ENCODE measurements at places on chromosomes 5 and 9.

DNA sequence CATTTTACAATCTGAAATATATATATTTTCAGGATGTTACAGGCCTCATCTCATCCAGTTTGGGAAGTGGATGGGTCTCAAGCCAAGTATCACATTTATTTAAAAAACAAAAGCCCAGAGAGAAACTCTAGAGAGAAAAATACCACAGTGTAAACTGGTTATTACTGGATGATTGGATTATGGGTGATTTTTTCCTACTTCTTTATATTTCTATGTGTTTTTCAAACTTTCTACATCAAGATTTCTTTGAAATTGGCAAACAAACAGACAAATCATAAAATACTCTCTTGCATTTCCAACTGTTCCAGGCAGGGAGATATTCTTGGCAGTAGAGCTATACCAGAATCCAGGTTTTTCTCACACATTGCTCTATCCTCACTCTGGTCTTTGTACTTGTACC is 116.0 kb upstream of the SMIM23 start:
- DNase-seq: no peak

- DNase-seq: no peak
Measured at GRCh38 chr9:77910194-77910621, 121.4 kb downstream of the GNAQ start.

DNA sequence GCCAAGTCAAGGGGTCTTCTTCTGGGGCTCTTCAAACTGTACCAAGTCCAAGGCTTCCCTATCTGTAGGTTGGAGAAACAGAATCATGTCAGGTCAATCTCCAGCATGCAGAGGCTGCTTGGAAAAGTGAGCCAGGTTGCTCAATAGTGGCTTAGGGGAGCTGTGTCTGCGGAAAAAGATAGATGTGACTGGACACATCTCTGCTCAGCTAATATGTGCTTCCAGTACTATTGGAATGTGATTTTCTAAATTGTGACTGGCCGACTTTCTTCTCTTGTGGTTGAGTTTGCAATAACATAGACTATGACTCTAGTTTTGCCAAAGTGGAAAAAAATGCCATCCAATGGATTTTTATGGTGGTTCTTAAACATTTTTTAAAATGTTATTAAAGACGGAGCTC is 136.7 kb downstream of the BOD1 start:
- DNase-seq: no peak

DNA sequence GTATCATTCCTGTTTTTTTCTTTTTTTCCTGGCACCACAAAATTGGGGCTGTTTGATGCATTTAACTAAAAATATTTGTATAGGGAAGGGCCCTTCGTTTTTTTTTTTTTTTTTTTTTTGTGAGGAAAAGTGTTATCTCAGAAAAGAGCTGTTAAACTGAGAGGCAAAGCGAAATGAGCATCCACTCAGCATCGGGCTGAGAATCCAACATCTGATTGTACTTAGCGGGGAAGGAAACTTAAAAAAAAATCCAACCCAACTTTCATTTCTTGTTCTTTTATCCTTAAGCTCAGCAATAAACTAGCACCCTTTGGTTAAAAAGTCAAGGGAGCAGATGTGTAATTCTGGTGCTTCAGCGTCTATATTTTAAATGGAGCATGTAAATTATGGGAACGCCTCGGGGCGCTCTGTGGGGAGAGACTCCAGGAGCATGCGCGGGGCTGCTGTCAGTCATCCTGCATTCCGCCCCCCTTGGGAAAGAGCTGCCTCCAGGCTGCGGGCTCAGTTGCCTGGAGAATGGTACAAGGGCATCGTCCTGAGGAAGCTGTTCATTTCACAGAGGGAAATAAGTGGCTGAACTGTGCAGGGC is 33.3 kb downstream of the DMRT2 start:
- no peak for DNase-seq

DNA sequence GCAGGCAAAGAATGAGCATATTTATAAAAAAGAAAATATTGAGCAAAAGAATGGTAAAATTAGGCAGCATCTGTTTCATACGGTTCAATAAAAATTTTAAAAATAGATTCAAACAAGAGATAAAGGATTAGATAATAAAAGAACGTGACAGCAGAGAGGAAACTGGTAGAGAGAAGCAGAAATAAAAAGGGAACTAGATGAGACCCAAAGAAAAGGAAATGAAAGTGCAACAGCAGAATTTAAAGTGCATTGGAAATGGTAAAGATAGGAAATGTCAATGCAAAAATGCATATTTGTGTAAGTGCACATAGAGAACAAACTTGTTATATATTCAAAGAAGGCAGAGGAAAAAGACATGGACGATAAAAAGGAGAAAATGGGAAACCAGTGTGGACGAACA is 70.2 kb downstream of the SUSD1 start:
- no peak for DNase-seq

DNA sequence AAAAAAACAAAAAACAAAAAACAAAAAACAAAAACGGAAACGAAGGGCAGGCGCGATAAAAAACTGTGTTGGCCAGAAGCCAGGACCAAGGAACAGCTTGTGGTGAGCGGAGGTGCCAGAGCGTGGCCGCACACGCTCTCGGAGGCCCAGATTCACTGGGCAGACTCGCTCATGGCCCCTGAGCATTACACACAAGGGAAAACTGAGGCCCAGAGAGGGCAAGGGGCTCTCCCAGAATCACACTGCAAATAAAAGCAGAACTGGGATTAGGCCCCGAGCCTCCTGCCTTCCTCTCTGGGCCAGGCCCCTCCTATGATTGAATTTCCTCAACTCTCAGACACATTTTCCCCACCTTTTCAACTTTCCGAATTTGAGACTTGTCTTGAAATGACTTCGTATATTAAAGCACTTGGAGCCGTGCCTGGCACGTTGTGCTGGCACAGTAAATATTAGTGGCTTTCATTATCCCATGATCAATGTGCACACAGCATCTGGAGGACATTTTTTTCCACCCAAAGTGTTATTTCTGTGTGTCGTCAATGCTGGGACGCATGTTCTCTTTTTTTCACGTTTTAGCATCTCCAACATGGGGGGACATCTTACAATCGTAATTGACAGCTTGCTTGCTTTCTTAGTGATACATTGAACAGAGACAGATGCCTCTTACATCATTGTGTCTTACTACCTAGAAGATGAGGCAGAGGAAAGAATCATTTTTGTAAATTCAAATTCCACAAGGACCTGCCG is 7.4 kb downstream of the FIBCD1 start:
- DNase-seq: no peak

GRCh38 chr5:158270996-158271554 is 412.1 kb upstream of the CLINT1 start:
- no peak for DNase-seq

DNA sequence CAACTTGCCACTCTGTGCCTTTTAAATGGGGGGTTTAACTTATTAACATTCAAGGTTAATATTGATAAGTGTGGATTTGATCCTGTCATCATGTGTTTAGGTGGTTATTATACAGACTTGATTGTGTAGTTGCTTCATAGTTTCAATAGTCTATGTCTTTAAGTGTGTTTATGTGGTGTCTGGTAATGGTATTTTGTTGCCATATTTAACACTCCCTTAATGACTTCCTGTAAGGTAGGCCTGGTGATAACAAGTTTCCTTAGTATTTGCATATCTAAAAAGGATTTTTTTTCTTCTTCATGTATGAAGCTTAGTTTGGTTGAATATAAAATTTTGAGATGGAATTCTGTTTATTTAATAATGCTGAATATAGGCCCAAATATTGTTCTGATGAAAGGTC is 506.0 kb upstream of the ZNF462 start:
- DNase-seq: no peak

- DNase-seq: no peak
Measured at GRCh38 chr5:45274241-45274640, 421.9 kb downstream of the HCN1 start.

- peak; percentile 85 for DNase-seq
Measured at GRCh38 chr9:8760000-8760767, 960.6 kb upstream of the DMAC1 start.

GRCh38 chr9:6029604-6030274 is 14.3 kb upstream of the RANBP6 start:
- no peak for DNase-seq

- no peak for DNase-seq
Measured at GRCh38 chr5:144788046-144788445, 617.4 kb downstream of the KCTD16 start.

DNA sequence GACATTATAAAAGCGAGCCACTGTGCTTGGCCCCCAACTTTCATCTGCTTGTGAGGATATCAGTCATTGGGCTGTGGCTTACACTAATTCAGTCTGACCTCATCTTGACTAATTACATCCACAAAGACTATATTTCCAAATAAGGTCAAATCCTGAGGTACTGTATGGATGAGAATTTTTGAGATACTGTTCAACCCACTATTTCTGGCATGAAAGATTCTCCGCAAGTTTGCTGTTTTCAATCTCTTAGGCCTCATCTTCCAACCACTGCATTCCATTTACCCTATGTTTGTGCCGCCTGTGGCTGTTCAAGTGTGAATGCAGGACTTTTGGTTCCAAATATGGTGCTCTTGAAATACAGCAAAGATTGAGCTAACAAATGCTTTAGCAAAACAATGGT is 400.9 kb upstream of the SGCD start:
- DNase-seq: no peak

DNA sequence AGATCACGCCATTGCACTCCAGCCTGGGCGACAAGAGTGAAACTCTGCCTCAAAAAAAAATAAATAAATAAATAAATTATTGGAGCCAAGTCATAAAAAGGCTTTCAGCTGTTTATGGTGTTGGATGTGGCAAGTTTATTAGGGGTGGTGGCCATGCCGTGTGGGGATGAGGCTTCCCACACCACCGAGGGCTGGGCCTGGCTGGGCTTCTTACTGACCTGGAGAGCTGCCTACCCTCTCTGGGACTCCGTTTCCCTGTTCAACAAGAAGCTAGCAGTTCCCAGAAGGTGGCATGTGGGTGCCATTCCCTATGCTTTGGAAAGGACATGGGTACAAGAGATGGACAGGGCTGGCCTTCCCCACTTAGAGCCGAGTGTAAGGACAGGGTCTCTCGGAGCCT is 22.6 kb downstream of the GPRIN1 start:
- DNase-seq: no peak

DNA sequence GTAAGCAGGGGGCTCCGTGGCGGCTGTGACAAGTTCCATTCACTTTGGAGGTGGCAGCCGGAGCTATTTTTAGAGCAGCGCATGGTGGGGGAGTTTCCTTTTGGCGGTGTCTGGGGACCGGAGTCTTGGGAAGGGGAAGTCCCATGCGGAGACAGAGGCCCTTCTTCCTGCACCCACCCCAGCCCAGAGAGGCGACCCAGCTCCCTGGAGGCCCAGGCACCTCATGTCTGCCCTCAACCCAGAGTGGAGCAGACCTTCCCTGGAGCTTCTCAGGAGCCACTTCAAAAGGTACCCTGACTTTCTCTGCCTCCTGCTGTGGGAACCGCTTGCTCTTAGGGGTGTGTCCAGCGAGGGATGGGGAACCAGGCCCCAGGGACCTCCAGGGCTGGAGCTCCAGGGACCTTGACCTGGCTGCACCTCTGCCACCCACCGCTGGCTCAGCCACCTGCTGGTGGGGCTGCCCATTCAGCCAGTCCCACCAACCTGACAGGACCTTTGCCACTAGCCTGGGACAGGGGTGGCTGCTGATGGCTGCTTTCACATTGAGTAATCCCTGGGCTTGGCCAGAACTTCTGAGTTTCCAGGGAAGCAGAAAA is 34.1 kb downstream of the NEK6 start:
- no peak for DNase-seq

GRCh38 chr5:10441992-10442435 is 335 bp downstream of the ROPN1L start:
- peak; percentile 78 for DNase-seq

DNA sequence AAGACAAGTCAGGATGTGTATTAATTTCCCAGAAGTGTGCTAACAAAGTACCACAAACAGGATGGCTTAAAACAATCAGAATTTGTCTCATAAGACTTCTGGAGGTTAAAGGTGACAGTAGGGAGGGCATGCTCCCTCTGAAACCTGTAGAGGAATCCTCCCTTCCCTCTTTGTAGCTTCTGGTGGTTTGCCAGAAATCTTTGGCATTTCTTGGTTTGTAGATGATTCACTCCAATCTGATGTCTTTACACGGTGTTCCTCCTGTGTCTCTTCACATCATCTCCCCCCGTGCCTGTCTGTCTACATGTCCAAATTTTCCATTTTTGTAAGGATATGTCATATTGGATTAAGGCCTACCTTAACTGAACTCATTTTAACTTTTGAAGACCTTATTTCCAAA is 471.5 kb downstream of the ZNF608 start:
- DNase-seq: no peak

- DNase-seq: no peak
Measured at GRCh38 chr5:180472269-180472668, 21.9 kb upstream of the CNOT6 start.

Data from islet precursor cell (in vitro differentiated cells).